ENCODE measurements at places on chromosomes 5 and 9. TPM values are rescaled to one million over a fixed set of nuclear protein-coding genes. Genes with fewer than 3 reads are reported as not detected.
A peak's percentile ranks its signal among the peaks of the same experiment; 100 is the strongest.

DNA sequence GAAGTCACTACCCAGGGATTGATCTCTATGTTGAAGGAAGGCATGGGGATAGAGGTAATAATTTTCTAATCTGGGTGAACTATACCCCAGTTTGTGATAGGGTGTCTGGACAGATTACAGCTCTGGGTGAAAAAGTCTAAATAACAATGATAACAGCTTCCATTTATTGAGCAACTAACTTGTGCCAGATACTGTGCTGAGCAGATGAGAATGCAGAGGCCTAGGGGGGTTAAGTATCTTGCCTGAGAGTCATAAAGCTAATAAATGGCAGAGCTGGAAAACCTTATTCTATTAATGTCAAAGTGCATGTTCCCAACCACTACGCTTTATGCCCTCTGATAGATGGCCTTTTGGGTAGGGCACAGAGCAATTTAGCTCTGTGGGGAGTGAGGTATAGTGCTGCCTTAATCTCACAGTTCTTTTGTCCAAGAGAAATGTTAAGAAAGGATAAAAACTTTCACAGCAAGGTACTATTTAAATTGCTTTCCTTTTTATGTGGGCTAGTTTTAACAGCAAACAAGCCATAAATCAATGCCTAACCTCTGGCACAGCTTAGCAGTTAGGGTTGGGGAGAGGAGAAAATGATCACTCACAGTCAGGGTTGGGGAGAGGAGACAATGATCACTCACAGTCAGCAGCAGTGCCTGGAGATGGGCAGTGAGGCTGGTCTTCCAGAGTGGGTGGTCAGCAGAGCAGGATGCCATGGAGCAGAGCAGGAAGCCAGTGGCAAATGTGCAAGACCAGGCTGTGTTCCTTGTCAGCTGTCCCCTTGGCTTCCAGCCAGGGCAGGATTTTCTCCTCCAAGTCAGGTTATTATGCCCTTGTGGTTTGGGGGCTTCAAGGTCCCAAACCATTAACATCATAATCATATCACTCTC, 187.0 kb downstream of the CARTPT start:
- H3K27me3 ChIP-seq = no peaks in the 10 kb centered on the region
- no peaks in the 10 kb centered on the region for H3K36me3 ChIP-seq
- no peak overlapping the region for H3K4me3 ChIP-seq
- H3K27ac ChIP-seq = no peak overlapping the region
- peaks cover 11% of the 10 kb centered on the region for H3K4me1 ChIP-seq

DNA sequence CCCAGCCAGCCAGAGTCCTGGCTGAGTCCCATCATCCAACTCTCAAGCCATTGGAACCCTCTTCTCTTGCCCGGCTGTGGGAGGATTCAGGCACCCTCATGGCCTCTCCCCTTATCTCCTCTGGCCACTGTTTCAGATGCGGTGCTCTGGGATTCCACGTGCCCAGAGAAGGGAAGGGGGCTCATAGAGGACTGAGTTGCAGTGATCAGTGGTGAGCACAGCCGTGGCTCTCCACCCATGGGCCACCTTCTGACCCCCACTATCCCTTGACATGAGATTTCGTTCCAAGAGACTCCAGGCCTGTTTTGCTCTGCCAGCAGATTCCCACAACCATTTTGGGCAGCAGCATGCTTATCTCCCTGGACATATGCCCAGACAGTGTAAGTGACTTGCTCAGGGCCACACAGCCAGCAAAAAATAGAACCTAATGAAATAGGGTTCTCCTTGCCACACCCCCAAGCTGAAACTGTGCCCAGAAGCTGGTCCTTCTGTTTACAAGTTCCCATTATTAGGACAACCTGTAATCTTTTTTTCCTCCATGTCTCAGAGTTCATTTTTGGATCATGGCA, 2.7 kb downstream of the GPX3 start:
- no peaks in the 10 kb centered on the region for H3K27me3 ChIP-seq
- no peak overlapping the region for H3K4me3 ChIP-seq
- H3K36me3 ChIP-seq = peaks cover 28% of the 10 kb centered on the region
- H3K27ac ChIP-seq = peak overlapping the region; percentile 95

- H3K4me1 ChIP-seq = no peaks in the 10 kb centered on the region
- no peaks in the 10 kb centered on the region for H3K27me3 ChIP-seq
- H3K4me3 ChIP-seq = no peak overlapping the region
- peaks cover 6% of the 10 kb centered on the region for H3K36me3 ChIP-seq
Observed at GRCh38 chr5:36202521-36202961, 39.2 kb downstream of the NADK2 start.

DNA sequence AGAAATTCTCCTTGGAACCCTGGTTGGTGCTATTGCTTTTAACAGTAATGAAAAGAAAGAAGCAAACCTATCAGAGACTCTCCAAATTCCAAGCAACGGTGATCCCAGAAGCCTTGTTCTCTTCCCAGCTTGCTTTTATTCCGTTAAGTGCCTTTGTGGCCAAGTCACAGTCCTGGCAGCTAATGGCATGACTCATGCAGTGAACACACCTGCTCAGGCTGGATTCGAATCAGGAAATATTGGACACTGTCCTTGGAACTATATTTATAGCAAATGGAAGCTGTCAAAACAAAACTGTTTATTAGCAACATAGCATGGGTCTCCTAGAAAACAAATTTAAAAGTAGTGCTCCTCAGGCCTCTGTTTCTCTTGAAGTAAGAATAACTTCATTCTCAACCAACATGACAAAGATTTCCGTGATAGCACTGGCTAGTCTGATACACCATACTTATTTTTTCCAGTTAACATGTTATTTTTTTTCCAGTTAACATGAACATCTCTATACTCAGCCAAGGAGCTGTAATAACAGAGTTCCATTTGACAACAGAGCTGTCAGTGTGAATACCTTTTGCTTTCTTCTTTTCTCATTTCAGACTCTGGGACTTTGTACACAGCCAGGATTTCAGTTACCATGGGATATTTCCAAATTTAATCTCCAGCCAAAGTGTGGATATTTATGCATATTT, 502.4 kb downstream of the GADD45G start:
- H3K36me3 ChIP-seq = no peaks in the 10 kb centered on the region
- no peaks in the 10 kb centered on the region for H3K27me3 ChIP-seq
- H3K4me1 ChIP-seq = peaks cover 18% of the 10 kb centered on the region
- no peak overlapping the region for H3K4me3 ChIP-seq
- peak overlapping the region; percentile 55 for H3K27ac ChIP-seq
- DNase-seq = peak; percentile 70

GRCh38 chr9:104686081-104686480, 8.2 kb upstream of the OR13D1 start:
- H3K4me3 ChIP-seq = no peak overlapping the region
- H3K4me1 ChIP-seq = no peaks in the 10 kb centered on the region
- H3K36me3 ChIP-seq = no peaks in the 10 kb centered on the region

DNA sequence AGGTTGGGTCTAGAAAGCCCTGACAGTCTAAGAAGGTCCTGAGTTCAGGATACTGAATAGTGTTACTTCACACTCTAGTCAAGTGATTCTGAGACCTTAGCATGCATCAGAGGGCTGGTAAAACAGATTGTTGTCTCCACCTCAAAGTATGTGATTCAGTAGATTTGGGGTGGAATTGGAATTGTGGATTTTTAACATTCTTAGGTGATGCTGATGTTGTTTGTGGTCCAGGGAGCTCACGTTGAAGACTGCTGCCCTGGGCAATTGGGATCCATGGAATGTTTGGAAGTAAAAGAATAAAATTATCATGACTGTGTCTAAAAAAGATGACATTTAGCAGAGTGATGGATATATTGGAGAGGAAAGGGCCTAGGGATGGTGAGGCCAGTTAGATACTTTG, 75.6 kb downstream of the VCAN start:
- H3K4me3 ChIP-seq = no peak overlapping the region
- peaks cover 26% of the 10 kb centered on the region for H3K36me3 ChIP-seq
- H3K4me1 ChIP-seq = no peaks in the 10 kb centered on the region
- no peaks in the 10 kb centered on the region for H3K27me3 ChIP-seq
- DNase-seq = no peak

- no peak for DNase-seq
- no peak overlapping the region for H3K4me3 ChIP-seq
- H3K36me3 ChIP-seq = no peaks in the 10 kb centered on the region
- H3K4me1 ChIP-seq = no peaks in the 10 kb centered on the region
- no peaks in the 10 kb centered on the region for H3K27me3 ChIP-seq
Observed at GRCh38 chr5:132640613-132641012, 17.4 kb upstream of the IL13 start.

DNA sequence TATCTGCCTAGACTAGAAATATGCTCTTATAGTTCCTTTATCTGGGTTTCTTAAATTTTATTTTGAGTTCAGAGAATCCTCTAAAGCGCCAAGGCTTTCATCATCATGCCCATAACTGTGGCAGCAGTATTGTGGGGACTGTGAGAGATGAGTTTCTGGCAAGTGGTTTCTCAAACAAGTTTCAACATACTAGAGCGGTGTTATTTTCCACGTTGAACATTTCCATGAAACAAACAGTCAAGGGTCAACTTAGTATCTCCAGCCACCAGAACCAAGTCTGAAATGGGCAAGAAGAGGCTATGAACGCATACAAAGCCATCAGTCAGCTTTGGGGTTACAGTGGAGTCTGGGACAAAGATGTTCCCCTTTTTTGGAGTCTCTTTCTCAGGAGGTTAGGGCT, 40.3 kb downstream of the SERINC5 start:
- H3K27me3 ChIP-seq = no peaks in the 10 kb centered on the region
- no peak overlapping the region for H3K4me3 ChIP-seq
- H3K36me3 ChIP-seq = no peaks in the 10 kb centered on the region
- peaks cover 8% of the 10 kb centered on the region for H3K4me1 ChIP-seq
- peak overlapping the region; percentile 71 for H3K27ac ChIP-seq
- no peak for DNase-seq

- H3K27me3 ChIP-seq = no peaks in the 10 kb centered on the region
- H3K4me3 ChIP-seq = no peak overlapping the region
- H3K4me1 ChIP-seq = peaks cover 6% of the 10 kb centered on the region
- DNase-seq = no peak
- no peaks in the 10 kb centered on the region for H3K36me3 ChIP-seq
Observed at GRCh38 chr5:119302449-119302848, 53.4 kb upstream of the TNFAIP8 start.

GRCh38 chr5:14364576-14365472, 216.8 kb upstream of the OTULINL start:
- no peaks in the 10 kb centered on the region for H3K27me3 ChIP-seq
- no peak for DNase-seq
- no peak overlapping the region for H3K4me3 ChIP-seq
- no peak overlapping the region for H3K27ac ChIP-seq
- H3K36me3 ChIP-seq = peaks cover 92% of the 10 kb centered on the region

EQTN gene
- not detected for total RNA-seq

ACO1 gene
- 49.8 TPM for total RNA-seq

NSG2 gene
- total RNA-seq = not detected

PRDM9 gene
- not detected for total RNA-seq

Data from heart left ventricle (tissue), 16 donors.